ENCODE measurements at places on chromosomes 16 and 17.
A peak's percentile ranks its signal among the peaks of the same experiment; 100 is the strongest.

DNA sequence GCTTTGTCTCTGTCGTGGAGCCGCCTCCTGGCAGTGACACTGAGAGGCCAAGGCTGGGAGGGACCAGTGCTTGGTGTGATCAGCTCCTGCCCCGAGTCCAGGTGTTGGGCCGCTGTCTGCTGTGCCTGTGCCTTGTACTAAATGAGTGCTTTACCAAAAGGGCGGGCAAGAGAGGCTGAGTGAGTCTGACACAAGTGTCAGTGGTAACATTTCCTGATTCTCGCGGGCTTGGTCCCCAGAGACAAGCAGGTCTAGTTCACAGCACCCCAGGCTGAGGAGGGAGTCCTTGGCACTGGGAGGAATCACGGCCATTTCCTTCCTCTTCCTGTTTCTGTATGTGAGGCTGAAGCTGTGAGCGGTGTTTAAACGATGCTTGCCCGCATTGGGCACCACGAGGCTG lies 30.2 kb downstream of the PLD6 start:
- DNase-seq: no peak

DNA sequence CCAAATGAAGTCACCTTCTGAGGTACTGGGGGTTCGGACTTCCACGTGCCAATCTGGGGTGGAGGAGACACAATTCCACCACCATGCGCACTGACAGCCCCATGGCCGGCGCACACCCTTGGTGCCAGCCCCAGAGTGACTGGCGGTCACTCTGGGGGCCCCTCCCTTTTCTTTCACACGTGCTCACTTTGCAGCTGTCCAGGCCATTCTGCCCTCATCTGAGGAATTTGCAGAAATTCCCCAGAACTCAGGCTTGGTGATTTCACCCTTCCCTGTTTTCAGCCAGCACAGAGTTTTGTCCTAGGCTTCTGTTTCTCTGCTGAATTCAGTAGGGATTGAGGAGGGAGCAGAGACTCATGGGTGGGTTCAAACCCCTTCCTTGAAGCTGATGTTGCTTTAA lies 54.8 kb downstream of the CDRT4 start:
- DNase-seq: no peak

GRCh38 chr17:80706463-80706867 lies 161.8 kb downstream of the RPTOR start:
- DNase-seq: no peak

- DNase-seq: peak; percentile 76
These were observed 67.3 kb upstream of the PLCG2 start for GRCh38 chr16:81711657-81712319.

DNA sequence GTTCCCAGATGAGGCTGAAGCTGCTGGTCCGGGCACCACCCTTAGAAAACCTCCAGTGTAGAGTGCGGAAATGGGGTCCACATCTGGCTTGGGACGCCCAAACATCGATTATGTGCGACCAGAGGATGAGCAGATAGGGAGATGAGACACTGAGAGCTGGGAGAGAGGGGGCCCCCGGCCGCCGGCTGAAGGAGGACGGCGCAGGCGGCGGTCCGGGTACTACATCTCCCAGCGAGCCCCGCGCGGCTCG lies 182 bp upstream of the SPECC1 start:
- no peak for DNase-seq

DNA sequence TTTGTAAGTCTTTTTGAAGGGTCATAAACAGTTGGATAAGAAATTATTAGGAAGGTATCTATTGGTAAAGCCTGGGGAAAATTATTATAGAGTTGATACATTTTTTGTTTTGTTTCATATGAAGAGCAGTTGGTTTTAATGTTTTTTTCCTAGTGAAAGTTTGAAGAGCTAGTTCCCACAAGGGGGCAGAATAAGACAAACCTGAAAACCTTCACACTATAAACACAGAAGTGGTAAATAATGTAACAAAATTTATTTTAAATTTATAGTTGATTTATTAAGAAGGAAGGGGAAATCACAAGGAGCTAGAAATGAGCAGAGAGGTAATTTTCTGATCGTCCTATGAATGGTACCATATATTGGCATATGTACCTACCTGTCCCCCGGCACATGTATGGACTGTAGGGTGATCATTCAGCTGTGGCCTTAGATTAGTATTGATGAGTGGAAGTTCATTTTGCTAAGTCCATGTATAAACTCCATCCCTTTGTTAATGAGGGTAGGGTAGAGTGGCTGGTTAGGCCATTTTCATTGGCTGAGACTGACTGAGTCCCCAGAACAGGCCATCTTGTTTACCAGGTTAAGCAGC lies 116.3 kb downstream of the TANC2 start:
- no peak for DNase-seq

DNA sequence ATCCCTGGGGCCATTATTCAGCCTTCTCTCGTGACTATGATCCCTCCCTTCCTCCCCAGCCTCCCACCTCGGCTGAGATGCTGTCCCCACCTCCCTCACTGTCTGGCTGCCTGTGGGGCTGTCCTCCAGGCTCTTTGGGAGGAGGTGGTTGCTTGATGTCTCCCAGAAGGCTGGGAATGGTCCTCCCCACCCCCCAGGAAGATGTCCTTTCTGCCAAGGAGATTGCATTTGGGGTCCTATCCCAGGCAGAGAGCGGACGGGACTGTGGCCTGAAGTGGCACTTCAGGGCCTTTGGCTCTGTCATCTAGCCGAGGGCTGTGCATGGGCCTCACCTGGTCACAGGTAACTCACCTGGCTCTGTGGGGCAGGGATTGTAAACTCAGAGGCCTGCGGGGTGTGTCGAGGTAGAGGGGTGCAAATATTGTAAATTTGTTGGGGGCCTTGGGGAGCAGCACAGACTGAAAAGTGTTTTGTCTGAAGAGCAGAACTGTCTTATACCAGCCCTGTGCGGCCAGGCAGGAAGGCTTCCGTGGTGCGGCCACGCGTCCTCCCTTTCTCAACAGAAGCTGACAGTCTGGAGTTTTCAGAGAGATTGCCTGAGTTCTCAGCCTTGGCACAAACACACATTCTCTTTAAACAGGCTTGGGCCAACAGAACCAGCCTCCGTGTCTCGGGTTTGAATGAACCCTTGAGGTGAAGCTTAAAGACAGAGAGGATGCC lies 177.9 kb downstream of the SEC14L1 start:
- no peak for DNase-seq

GRCh38 chr17:4208238-4208637 lies 55.5 kb downstream of the ANKFY1 start:
- no peak for DNase-seq

DNA sequence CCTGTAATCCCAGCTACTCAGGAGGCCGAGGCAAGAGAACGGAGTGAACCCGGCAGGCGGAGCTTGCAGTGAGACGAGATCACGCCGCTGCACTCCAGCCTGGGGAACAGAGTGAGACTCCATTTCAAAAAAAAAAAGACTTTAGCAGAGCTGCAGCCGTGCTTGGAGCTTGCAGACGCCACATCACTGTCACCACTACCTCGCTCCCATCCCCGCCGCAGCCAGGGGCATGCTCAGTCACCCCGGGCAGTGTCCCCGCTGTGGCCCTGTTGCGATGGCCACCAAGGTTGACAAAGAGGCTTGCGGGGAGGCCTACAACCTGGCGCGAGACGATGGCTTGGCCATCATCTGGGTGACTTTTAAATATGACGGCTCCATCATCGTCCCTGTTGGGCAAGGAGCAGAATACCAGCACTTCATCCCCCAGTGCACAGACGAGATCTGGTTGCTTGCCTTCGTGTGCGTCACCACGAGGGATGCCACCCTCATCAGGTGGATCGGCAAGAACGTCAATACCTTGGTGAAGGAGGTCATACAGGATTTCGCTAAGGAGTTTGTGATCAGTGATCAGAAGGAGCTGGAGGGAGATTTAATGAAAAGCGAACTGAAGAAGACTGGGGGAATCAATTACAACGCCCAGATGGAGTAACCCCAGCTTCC lies 118.1 kb downstream of the TNFRSF13B start:
- DNase-seq: no peak

- no peak for DNase-seq
These were observed 81.9 kb downstream of the CDK5R1 start for GRCh38 chr17:32568705-32569104.

DNA sequence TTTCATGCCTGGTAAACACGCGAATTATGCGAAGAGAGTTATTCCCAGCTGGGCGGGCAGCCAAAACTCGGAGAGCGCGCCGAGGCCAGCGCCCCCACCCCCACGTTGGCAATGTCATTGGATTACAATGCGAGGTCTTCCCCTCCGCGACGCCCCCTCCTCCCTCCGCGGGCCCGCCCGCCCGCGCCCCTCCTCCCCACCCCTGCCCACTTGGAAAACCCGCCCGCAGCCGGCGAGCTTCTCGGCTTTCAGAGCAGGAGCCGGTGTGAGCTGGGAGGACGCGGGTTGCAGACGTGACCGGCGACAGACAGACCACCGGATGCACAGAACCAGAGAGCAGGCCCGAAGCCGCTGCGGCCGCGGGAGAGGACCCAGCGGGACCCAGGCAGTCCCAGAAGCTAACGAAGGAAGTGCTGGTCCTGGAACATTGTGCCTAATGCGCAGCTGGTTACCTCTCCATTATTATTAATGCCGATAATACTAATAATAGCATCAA lies 4.0 kb downstream of the NOG start:
- DNase-seq: no peak

GRCh38 chr16:19753815-19754643 lies 36.0 kb downstream of the IQCK start:
- DNase-seq: peak; percentile 93

GRCh38 chr16:71676236-71676635 lies 48.3 kb downstream of the PHLPP2 start:
- no peak for DNase-seq

GRCh38 chr17:81549826-81550225 lies 2.3 kb downstream of the FAAP100 start:
- no peak for DNase-seq

DNA sequence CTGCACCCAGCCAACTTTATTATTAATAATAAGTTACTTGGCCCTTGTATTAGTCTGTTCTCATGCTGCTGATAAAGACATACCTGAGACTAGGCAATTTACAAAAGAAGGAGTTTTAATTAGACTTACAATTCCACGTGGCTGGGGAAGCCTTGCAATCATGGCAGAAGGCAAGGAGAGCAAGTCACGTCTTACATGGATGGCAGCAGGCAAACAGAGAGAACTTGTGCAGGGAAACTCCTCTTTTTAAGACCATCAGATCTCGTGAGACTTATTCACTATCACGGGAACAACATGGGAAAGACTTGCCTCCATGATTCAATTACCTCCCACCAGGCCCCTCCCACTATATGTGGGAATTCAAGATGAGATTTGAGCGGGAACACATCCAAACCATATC lies 47.7 kb downstream of the SYT17 start:
- DNase-seq: no peak

GRCh38 chr16:55981557-55981956 lies 106.4 kb upstream of the CES5A start:
- DNase-seq: no peak

DNA sequence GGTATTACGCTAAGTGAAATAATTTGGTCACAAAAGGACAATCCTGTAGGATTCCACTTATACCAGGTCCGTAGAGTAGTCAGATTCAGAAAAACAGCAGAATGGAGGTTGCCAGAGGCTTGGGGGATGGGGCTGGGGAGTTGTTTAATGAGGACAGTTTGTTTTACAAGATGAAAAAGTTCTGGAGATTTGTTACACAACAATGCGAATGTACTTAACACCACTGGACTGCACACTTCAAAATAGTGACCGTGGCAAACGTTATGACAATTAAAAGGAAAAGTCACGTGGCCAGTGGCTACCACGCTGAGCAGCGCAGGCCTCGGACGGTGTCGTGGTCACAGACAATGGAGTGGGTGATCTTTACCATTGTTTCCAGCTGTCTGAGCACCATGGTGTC lies 338.1 kb downstream of the SEC14L1 start:
- no peak for DNase-seq

DNA sequence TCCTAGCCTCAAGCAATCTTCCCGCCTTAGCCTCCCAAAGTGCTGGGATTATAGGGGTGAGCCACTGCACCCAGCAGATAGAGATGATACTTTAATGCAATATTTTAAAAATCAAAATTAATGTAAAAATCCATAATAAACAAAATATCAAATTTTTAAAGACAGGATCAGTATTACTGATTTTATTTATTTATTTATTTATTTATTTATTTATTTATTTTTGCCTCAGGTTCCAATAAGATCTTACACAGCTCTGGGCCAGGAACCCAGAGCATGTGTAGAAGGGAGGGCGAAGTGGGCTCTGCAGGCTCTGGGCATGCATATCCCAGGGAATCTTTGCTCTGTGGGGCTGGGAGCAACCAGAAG lies 41.6 kb downstream of the FZD2 start:
- DNase-seq: no peak

DNA sequence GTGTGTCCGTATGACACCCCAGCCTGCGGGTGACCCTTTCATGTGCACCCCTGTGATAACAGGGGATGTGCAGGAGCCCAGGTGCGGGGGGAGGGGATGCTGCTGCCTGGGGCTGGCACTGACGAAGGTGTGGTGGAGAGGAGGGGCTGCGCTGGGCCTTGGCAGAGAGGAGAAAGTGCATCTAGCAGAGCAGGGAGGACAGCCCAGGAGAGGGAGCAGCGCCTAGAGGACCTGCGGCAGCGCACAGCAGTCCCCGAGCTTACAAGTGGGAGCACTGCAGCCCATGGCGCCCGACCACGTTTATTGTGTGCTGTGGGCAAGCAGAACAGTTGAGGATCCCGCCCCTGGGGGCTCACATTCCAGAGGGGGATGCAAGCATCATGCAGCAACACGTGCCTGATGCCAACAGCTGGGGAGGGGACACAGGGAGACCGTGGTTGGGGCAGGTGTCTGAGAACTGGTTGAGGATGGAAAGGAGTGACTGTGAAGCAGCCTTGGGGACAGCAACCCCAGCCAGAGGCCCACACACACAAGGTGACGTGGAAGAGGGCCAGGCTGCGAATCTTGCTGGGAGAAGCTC lies 10.9 kb upstream of the SLC7A5 start:
- no peak for DNase-seq

DNA sequence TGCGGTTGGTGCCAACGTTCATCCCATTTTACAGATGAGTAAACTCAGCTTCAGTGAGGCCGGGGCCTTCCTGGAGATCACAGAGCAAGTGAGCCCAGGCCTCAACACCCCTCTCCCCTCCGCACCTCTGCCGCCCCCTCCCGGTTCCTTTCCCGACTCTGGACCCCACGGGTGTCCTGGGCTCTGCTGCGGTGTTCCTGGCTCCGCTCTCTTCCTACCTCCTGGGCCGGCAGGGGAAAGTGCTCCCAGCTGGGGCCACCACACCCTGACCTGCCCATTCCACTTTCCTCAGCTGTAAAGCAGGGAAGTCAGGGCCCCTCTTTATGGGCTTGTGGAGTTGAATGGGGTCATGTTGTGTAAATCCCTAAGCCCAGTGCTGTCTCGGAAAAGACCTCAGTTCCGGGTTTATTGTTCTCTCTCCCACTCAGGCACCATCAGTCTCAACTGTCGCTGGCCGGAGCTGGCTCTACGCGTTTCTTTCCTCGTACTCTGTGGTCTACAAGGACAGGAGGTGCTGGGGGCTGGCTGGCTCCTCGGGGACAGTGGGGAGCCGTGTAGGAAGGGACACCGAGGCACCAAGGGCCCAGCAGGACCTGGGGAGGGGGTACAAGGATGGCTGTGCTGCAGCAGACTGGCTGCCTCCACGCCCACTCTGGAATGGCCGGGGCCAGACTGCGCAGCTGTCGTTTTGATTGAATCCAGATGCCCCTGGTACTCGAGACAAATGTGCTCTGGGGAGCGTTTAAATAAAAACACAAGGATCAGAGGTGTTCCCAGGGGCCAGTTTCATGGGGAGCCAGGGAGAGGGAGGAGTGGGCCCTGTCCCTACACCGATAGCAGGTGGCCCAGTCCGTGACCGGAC lies 21.7 kb upstream of the ACSF3 start:
- no peak for DNase-seq

- DNase-seq: no peak
These were observed 49.8 kb upstream of the XYLT1 start for GRCh38 chr16:17520561-17520960.

GRCh38 chr17:46089389-46089965 lies 90.4 kb downstream of the STH start:
- no peak for DNase-seq

Data from NCI-H226 (cell line).